ENCODE measurements at places on chromosomes 1 and 21.

- DNase-seq, result no peak
Observed at GRCh38 chr1:22212400-22213233, 69.7 kb upstream of the WNT4 start.

DNA sequence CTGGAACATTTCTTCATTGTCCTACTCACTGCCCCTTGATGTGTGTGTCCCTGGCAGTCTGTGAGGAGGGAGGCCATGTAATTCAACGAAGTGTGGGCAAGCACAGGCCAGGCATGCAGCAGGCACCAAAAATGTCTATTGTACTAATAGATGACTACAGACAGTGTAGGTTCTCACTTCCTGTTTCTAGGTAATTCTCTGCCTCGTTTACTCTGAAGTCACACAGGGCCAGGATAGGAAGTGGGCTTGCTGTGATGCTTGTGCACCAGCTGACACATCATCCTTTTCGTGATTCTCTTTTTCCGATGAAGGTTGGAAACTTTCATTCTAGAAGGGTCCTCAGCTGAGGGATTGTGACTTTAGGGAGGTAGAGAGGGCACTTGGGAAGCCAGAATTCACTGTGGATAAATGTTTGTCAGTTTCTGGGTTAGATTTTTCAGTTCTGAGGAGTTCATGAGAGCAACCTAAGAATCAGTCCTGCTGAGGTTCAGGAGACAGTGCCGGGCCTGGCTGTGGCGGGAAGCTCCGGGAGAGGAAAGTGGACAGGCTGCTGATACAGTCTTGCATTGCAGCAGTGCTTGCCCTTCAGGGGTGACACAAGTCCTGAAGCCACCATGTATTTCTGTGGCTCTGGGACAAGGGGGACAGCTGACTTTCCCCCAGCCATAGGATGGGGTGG lies 4.3 kb upstream of the CSF1 start:
- DNase-seq, result no peak

- DNase-seq, result no peak
Observed at GRCh38 chr21:29297483-29298347, 1.0 kb upstream of the BACH1 start.

- no peak for DNase-seq
Observed at GRCh38 chr1:167440345-167440744, 78.0 kb downstream of the CD247 start.

DNA sequence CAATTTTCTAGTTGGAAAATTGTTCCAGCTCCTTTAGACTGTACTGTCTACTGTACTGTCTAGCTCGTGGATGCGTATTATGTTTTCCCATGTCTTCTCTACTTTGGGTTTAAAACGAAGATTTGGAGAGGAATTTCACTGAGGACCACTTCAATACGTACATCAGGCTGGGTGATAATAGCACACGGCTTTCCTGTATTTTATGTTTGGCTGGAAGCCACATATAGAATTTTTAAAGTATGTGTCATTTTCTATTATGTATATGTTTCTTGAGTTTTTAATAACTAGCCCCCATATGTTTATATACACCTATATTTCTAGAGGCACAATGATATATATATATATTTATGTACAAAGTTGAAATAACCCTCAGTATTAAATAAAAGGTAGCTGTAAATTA lies 226.4 kb downstream of the GREM2 start:
- no peak for DNase-seq

DNA sequence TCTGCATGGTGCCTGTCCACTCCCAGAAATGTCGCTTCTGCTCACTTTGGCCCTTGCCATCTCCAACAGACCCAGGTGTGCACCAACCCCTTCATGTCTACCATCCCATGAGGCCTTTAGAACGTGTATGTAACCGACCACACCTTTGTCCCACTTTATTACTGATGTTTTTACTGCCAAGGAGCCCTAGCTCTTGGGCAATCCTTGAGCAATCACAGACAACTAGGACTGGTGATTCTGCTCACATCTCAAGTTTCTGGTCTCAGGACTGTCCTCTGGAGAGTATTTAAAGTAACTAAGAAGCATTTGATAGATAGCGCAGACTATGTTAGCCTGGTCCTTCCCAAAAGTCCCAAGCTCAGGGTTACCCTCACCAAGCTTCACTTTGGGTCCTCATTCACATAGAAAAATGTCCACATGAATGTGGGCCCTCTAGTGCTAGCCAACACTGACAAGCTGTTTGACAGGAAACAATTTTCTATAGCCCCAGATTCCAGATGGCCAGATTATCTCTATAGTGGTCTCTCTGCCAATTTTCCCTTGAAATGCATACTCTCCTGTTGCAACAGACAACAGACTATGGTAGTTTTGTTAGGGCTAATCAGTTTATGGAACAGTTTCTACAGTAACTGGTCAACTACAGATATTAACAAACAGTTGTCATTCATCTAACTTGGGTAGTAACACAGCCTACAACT lies 6.9 kb upstream of the TMEM81 start:
- DNase-seq, result no peak

- DNase-seq, result no peak
Observed at GRCh38 chr1:1629430-1630190, 2.4 kb upstream of the MMP23B start.

- DNase-seq, result no peak
Observed at GRCh38 chr1:213014642-213015041, 1.0 kb downstream of the ANGEL2 start.

DNA sequence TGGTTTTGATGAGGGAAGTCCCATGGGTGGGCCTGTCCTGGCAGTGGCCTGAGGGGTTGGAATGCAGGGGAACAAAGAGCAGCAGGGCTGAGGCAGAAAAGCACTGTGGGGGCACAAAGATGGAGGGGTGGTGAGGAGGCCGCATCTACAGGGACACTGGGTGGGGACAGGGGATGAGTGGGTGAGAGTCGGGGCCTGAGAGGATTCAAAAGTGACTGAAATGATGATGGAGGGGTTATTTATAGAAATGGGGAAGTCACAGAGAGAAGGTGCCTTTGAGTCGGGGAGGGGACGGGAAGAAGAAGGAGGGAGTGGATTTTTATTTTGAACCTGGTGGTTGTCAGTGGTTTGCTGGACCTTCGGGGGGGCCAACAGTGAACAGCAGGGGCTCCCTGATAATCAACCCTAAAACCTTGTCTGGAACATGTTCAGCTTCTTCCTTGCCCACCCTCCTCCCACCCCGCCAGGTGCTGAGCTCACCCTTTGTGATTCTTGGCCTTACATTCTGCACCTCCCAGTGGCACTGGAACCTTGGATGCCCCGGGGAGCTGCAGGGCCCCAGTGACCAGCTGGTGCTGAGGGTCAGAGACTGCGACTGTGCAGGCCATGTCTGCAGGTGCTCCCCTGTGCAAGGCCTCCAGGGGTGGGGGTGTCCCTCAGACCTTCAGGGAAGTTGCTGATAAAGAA lies 42.9 kb downstream of the IER5 start:
- no peak for DNase-seq

DNA sequence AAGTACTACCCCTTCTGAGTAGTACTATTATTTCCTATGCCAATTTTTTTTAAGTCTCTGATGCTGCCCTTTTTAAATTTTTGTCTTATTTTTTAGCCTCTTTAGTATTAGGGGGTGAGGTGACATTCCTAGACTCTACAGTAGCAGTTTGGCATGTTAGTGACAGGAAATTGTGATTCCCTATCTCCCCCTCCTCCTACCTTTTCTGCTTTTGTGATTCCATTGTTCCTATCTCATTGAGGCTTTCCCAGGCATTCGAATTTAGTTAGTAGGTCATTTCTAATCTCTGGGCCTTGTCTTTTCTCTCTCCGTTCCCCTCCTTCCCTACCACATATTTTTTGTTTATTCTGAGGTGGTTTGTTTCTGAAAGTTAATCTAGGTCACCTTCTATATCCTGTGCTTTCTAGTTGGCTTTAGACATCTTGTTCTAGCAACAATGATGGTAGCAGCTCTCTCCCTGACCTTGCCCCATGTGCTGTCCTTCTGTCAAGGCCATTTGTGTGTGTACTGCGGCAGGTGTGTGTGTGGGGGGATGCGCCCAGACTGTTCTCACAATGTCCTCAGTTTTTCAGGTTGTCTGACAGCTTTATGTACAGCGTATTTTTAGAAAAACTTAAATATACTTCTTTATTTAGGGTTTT lies 21.5 kb downstream of the SEMA6C start:
- DNase-seq, result no peak

Data from NCI-H2081 treated with DMSO at 0.1 percent for 48 hours (cell line).